HT1080 (cell line): ENCODE measurements at places on chromosomes 13 and 19. TPM values are rescaled to one million over a fixed set of nuclear protein-coding genes. Genes with fewer than 3 reads are reported as not detected.
A peak's percentile ranks its signal among the peaks of the same experiment; 100 is the strongest.

- no peak for DNase-seq
Observed at GRCh38 chr13:92717857-92718256, 508.8 kb upstream of the GPC6 start.

Gene ZNF813
- 0.98 and 1.1 TPM in 2 replicates for total RNA-seq

Gene MYBPC2
- total RNA-seq, result 0.07 TPM in 1 of 2 replicates, not detected in the other

Gene IRS2
- 3.2 and 5.0 TPM in 2 replicates for total RNA-seq

DNA sequence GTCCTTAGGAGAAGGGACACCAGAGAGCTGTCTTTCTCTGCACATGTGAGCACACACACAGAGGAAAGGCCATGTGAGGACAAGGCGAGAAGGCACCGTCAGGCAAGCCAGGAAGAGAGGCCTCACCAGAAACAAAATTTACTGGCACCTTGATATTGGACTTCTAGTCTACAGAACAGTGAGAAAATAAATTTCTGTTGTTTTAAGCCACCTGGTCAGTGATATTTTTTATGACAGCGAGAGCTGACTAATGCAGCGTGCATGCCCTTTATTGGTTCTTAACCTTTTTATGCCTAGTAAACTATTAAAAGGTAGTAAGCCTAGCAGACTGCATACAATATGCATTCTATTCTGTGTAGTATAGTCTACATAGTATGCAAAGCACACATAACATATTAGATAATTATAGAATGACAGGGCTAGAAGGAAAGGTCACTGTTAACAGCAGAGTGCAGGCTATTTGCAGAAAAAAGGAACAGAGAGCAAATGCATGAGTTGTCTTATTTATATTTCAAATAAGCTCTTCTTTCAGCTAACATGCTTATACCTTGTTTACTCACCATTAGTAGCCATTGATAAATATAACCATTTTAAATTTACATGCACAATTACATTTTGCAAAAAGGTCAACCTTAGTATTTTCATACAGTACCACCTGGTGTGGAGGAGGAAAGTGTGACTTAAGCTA is 25.2 kb upstream of the KATNAL1 start:
- no peak for DNase-seq

- no peak for DNase-seq
Observed at GRCh38 chr13:74633734-74634133, 499.5 kb upstream of the KLF12 start.

- DNase-seq, result no peak
Observed at GRCh38 chr19:3234800-3235199, 10.3 kb downstream of the CELF5 start.

DNA sequence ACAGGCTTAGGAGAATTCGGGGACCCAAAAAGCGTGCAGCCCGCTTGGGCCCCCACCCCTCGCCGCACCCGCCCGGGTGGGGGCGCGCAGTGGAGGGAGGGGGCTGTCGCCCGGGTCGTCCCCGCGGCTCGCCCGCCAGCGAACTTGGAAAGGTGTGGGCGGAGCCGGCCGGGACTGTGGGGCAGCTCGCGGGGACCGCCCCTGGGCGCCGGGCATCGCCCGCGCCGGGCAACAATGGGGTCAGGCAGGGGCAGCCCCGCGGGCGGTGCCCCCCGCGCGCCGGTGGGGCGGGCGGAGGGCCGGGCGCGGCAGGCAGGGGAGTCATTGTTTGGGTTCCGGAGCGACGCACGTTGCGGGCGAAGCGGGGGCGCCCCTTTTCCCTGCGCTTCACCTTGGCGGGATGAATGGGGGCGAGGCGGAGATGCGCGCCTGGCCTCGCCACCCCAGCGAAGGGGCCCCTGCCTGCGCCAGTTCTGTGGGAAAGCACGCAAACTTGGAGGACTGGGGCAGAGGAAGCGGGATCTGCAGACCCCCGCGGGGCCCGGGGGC is 647 bp upstream of the KLF12 start:
- DNase-seq, result peak; percentile 56

Gene HTR2A
- total RNA-seq, result not detected in 2 replicates

- DNase-seq, result no peak
Observed at GRCh38 chr13:113923376-113924063, 50.4 kb downstream of the C13orf46 start.

- DNase-seq, result no peak
Observed at GRCh38 chr13:94251831-94252608, 227.5 kb downstream of the DCT start.

DNA sequence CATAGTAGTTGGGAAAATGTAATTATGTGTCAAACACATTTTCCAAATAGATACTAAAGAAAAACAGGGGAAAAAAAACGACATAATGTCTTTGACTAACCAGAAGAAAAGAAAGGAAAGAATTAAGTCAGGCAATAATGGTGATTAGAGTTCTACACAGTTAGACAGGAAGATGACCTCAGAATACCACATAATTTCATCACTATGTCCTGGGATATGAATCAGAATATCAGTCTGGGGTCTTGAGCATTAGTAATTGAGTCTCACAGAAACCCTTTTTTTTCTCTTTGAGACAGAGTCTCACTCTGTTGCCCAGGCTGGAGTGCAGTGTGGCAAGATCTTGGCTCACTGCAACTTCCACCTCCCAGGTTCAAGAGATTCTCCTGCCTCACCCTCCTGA is 503.4 kb downstream of the SLITRK1 start:
- peak; percentile 46 for DNase-seq

Gene EPSTI1
- total RNA-seq, result 0.08 and 0.20 TPM in 2 replicates

DNA sequence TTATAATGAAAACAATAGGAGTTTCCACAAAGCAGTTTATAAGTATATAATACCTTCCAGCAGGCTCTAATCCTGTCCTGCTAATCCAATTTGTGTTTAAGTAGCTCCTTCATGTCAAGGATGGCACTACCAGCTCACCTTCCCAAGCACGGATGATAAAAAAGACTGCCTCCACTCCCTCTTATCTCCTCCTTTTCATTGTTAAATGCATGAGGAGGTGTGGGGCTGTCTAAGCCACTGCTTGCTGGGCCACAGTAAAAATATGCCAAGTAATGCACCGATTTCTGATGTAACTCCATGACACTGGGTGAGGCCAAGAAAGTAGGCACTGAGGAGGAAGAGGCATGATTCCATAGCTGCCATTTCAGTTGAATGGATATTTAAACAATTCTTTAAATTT is 193.1 kb downstream of the ZIC5 start:
- no peak for DNase-seq

Gene TNFSF11
- 0.14 TPM in 1 of 2 replicates, not detected in the other for total RNA-seq

GRCh38 chr19:31992750-31993149 is 352.7 kb upstream of the ZNF507 start:
- no peak for DNase-seq

Gene TSHZ3
- total RNA-seq, result 3.6 and 4.4 TPM in 2 replicates

GRCh38 chr13:92221916-92222315 is 823.5 kb downstream of the GPC5 start:
- DNase-seq, result no peak

Gene TNNT1
- total RNA-seq, result 28.7 and 33.4 TPM in 2 replicates

DNA sequence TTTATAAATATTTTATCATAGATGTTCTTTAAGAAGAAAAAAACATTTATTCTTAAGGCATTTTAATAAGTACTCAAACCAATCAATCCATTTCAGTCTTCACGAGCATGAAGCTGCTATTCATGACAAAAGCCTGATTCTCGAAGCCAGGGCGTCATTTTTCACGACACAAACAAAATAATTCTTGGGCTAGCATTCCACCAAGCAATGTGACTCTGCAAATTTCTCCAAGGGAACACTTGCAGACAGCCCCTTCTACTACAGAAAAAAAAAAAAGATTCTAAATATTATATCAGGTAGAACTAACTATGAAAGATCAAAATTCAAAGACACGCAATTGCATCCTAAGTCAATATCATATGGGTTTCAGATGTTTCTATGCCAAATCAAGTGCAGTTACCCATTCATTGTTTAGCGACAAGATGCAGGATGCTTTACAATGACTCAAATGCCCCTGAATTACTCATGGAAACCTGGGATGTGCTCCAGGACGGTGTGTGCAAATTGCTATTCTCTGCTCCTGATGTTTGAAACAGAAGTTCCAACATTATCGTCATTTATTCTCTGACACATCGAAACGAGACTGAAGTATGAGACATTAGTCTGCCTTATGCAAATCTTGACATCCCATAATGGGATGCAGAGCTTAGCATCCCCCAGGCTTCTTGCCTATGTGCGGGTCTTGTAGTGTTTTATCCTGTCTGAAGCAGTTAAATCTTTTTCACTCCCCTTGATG is 517.7 kb downstream of the MYO16 start:
- DNase-seq, result peak; percentile 94

GRCh38 chr13:26168237-26168814 is 53.8 kb downstream of the RNF6 start:
- DNase-seq, result peak; percentile 8

DNA sequence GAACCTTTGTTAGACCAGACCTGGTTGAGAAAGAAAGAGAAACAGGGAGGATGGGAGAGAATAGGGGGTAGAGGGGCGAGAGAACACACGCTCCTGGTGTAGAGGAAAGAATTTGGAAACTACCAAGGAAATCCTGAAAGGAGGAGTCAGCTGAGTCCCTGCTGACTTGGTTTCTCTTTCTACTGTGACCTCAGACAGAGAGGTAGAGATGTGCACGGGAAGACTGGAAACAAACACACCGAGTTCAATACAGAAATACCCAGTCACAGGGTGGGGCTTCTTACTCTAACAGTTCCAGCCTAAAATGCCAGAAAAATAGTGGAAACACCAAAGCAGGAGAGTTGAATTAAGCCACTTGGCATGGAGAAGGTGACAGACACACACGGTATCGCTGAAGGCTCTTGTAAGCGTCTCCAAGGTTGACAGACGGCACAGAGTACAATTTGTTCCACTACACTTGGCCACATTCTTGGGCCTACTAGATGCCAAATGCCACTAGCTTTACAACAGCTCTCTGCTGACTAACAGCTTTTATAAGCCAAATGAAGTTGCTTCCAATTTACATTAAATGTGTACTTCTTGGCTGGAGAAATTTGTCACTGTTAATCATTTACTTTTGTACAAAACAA is 28.1 kb downstream of the LATS2 start:
- no peak for DNase-seq

Gene CLEC11A
- 163 and 168 TPM in 2 replicates for total RNA-seq

Gene CLEC4M
- not detected in 2 replicates for total RNA-seq

Gene SEMA6B
- total RNA-seq, result 11.9 and 13.9 TPM in 2 replicates

Gene VSTM2B
- not detected in 2 replicates for total RNA-seq

- DNase-seq, result peak; percentile 52
Observed at GRCh38 chr19:50607874-50608785, 31.6 kb downstream of the SYT3 start.

Gene AZU1
- not detected in 2 replicates for total RNA-seq

Gene CD209
- not detected in 2 replicates for total RNA-seq

GRCh38 chr13:79451500-79451962 is 29.4 kb upstream of the NDFIP2 start:
- DNase-seq, result peak; percentile 98

Gene URAD
- total RNA-seq, result not detected in 2 replicates

DNA sequence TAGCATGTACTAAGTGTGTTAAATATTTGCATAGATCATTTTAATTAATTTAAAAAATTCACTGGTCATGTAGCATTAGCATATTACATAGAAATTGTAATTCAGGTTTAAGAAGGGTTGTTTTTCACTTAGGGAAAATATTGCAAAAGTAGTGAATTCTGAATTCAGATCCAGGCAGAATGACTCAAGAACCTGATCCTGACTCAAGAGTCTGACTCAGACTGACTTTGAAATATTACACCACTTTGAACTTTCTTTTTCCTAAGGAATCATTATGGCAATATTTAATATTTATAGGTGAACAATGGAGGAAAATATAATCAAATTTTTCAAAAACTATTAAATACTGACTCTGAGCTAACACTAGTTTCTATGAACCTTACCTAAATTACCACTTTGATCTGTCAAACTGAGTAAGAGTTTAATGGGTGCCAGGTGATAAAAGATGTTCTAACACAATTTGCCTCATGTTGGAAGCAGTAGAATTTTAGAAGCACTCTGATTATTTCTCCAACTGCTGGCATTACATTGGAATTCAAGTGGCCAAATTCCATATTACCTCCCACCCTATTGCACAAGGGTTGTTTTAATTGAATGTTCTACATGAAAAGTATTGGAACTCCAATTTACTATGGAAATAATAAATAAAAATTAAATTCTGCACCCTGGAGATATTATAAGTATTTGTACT is 261.6 kb downstream of the SLITRK1 start:
- peak; percentile 47 for DNase-seq

DNA sequence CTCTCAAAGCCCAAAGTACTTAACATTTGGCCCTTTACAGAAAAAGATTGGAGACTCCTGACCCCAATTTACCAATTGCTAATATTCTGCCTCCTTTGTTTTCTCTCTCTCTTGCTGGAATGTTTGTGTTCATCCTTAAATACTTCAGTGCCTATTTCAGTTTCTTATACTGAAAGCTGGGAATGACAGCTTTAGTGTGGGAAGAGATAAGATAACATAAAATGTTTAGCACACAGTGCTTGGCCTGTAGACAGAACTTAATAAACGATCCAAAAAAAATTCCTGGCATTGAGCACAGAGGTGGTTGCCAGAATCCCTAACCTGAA is 3.0 kb upstream of the PLEKHF1 start:
- no peak for DNase-seq
